ENCODE measurements at places on chromosomes 4 and X. TPM values are rescaled to one million over a fixed set of nuclear protein-coding genes. Genes with fewer than 3 reads are reported as not detected.

Gene GUCY1A1
- total RNA-seq: 63.1 TPM

Gene HAND2
- 0.35 TPM for total RNA-seq

Gene AVPR2
- total RNA-seq: 1.9 TPM

Gene TMPRSS11B
- not detected for total RNA-seq

Gene OTUD6A
- total RNA-seq: not detected

Gene NLGN4X
- total RNA-seq: 4.8 TPM

Gene GPRIN3
- total RNA-seq: 34.2 TPM

Gene SPANXA1
- not detected for total RNA-seq

Gene IL21
- not detected for total RNA-seq

Gene MRPS18C
- 40.8 TPM for total RNA-seq

Gene SLC10A4
- 1.6 TPM for total RNA-seq

Gene SLC34A2
- total RNA-seq: 2,258 TPM
